Activated CD8-positive, alpha-beta T cell treated with anti-CD3 and anti-CD28 coated beads for 36 hours (primary cell): ENCODE measurements at places on chromosomes 4 and X. TPM values are rescaled to one million over a fixed set of nuclear protein-coding genes. Genes with fewer than 3 reads are reported as not detected.

Gene LUZP4
- total RNA-seq = not detected

Gene ATOH1
- total RNA-seq = not detected

Gene RAB33A
- 28.2 TPM for total RNA-seq

Gene MAN2B2
- total RNA-seq = 13.0 TPM

Gene SCML2
- total RNA-seq = 2.5 TPM

Gene MAGEA2
- not detected for total RNA-seq

Gene RHOXF2
- total RNA-seq = not detected
